NCI-H187 treated with DMSO at 0.1 percent for 48 hours (cell line): ENCODE measurements at places on chromosomes 4 and X.
A peak's percentile ranks its signal among the peaks of the same experiment; 100 is the strongest.

- no peak for DNase-seq
These were observed 118.0 kb downstream of the SLC4A4 start for GRCh38 chr4:71456841-71457240.

DNA sequence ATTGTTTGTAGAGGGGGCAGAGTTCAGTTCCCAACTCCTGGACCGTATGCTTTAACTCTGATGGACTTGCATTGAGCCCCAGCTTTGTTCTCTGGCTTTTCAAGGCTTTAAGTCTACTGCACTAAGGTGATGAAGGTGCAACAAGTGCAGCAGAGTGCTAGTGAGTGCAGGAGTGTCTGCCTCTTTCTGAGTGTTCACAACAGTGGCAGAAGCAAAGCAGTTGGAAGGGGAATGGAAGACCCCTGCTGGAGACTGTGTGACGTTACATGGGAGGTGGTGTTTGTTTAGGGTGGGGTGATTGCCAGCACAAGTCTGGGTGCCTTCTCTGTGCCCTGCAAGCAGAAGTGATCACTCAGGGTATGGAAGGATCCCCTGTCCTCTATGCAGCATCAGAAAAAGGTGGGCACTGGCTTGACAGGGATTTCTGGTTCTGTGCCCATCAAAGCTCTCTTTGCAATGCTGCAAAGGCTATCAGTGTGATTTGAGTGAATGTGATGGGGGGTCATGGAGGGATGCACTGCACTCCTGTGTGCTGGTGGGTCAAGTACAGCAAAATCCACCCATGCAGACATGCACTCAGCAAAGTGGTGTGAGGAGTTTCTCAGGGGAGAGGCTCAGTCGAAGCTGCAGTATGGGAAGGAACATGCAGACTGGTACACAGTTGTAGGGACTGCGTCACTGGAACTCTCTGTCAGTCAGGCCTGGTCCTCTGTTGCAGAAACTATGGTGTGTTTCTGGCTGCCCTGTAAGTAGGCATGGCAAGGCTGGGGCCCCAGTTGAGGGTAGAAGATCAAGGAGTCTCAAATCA, 70.9 kb upstream of the UGT2B7 start:
- DNase-seq = no peak

DNA sequence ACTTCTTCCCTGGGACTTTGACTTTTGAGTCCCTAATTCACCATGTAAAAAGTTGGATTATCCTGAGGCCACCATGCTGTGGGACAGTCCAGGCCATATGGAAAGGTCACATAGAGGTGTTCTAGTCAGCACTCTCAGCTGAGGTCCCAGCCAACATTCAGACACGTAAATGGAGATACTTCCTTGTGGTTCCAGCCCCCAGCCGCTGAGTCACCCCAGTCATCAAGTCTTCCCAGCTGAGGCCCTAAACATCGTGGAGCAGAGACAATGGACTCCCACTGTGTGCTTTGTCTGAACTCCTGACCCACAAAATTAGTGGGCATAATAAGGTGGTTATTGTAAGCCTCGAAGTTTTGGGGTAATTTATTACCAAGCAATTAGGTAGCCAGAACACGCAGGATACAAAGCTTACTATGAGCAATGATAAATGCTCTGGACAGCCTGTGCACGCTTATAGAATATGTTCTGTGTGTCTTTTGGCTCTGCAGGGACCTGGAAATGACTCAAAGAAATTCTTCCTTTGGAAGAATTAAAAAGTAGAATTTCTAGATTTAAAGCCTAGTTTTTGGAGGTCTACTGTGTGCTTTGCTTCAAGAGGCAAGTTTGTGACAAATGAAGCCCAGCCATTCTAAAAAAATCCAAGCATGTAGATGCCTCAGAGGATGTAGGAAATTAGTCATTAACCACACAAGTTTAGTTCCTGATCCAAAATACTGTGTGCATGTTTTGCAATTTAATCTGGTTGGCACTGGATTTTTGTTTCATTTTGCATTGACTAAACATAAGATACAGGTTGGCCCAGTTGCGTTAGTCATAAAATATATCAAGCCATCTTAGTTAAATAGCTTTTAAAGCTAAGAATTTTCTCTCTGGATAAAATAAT, 33.2 kb upstream of the SLC9A7 start:
- DNase-seq = no peak

DNA sequence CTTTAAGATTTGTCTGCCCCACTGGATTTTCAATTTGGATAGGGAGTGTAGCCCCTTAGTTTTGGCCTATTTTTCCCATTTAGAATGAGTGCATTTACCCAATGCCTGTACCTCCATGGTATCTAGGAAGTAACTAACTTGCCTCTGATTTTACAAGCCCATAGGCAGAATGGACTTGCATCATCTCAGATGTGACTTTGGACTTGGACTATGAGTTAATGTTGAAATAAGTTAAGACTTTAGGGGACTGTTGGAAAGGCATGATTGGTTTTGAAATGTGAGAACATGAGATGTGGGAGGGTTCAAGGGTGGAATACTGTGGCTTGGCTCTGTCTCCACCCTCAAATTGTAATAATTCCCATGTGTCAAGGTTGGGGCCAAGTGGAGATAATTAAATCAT, 2480.2 kb downstream of the PCDH7 start:
- DNase-seq = no peak

GRCh38 chr4:102625232-102625930, 124.2 kb downstream of the NFKB1 start:
- no peak for DNase-seq

- DNase-seq = no peak
These were observed 92.7 kb upstream of the IL15 start for GRCh38 chr4:141543706-141544105.

DNA sequence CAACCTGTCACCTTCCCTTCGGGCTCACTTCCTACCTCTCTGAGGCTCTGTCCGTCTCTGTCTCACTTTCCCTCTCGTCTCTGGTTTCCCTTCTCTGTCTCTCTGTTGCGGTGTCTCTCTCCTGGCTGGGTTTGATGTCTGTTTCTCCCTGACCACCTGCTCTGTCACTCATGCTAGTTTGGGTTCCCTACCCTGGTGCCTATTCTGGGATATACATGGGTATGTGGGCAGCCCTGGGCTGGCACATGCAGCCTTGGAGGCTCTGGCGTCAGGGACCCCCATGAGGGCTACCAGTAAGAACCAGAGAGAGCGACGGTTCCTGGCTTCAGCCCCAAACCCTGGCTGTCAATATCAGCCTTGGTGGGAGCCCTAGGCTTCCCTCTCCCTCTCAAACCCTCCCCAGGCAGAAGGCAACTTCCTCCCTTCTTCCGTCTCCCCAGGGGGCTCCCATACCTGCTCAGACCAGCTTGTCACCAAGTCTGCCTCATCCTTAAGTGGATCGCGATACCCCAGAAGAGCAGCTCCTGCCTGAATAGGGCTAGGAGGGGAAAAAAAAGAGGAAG, 314 bp downstream of the DNASE1L1 start:
- no peak for DNase-seq

DNA sequence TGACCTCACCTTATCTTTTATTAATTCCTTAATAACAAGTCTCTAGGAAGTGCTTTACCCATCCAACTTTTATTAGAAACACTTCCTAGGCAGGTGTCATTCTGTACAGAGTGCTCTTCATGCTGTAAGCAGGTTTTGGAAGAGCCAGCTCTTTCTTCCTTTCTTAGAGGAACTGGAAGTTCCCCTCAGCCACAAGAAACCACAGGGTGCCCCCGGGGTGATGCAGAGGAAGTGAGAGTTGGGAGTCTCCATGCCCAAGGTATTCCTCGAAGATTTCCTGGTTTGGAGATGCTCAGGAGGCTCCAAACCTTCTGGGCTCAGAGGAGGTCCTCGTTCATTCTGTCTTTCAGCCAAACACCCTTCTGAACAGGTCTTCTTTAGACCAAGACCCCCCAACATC, 83.8 kb downstream of the EGF start:
- DNase-seq = no peak

GRCh38 chr4:109424093-109424841, 9.3 kb upstream of the SEC24B start:
- no peak for DNase-seq

- DNase-seq = peak; percentile 27
These were observed 151.8 kb downstream of the CCNG2 start for GRCh38 chr4:77308843-77309242.

DNA sequence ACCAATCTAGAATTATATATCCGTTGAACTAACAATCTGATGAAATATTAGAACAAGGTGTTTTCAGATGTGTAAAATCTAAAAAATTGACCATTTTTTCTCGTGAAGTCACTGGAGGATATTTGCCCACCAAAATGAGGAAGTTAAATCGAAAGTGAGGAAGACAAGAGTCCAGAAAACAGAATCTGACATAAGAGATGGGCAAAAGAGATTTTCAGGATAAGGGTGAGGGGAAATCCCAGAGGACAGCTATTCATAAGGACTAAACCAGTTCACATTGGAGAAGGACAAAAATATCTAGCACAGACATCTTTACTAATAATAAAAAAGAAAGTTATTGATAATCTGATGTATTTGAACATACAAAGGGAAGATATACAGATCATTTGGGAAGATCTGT, 18.7 kb upstream of the ALG13 start:
- no peak for DNase-seq

GRCh38 chrX:6159468-6159867, 69.2 kb downstream of the NLGN4X start:
- DNase-seq = no peak

DNA sequence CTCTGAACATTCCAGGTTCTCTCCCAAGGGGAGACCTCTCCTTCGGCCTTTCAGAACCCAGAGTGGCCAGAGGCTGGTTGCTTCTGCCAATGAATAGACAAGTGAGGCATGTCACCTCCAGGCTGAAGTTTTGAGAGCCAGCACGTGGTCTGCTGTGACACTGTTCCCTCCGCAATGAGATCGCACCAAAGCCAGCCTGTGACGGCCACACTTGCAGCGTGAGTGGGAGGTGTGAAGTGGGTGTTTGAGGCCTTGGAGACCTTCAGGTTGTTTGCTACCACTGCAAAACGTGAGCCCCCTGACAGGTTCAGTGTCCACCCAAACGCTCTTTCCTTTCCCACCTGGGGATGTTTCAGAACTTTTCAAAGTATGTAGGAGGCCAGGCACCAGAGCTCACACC, 81.0 kb downstream of the WFS1 start:
- no peak for DNase-seq

DNA sequence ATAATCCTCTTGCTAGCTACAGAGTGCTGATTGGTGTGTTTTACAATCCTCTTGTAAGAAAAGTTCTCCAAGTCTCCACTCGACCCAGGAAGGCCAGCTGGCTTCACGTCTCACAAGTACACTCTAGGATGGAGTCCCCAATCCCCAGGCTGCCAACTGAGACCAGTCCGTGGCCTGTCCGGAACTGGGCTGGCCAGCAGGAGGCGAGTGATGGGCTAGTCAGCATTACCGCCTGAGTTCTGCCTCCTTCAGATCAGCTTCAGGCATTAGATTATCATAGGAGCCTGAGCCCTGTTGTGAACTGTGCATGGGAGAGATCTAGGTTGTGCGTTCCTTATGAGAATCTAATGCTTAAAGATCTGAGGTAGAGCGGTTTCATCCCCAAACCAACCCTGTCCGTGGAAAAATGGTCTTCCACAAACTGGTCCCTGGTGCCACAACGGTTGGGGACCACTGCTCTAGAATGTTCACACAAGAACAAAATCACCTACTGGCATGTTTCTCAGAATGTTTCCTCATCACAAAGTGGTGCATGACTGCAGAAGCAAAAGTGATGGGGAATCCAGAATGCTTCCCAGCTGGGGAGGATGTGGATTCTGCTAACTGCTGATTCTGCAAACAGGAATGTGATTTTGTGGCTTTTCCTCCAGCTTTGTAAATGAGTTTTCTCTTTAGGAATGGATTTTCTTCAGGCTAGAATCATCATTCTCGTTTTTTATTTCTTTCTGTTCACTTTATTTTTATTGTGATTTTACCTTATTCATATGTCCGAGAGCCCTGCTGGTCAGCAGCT, 40.9 kb downstream of the SEPTIN11 start:
- DNase-seq = no peak

DNA sequence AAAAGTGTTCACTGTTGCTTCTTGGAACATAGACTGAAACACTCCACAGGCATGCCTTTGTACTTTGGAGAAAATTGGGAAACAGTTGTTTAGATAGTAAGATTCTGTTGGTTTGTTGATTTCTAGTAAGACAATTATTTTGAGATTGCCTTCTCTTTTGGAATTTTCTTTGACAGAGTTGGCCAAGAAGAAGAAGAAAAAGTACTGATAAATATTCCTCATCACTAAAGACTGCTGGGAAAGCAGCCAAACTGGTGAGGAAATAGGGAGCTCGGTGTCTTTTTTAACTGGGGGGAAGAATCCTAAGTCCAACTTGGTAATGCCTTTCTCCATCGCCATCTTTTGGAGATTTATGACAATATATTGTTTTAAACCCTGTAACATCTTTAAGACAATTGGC, 370.7 kb downstream of the GPAT3 start:
- DNase-seq = no peak
